ENCODE measurements at places on chromosomes 2 and 18.

DNA sequence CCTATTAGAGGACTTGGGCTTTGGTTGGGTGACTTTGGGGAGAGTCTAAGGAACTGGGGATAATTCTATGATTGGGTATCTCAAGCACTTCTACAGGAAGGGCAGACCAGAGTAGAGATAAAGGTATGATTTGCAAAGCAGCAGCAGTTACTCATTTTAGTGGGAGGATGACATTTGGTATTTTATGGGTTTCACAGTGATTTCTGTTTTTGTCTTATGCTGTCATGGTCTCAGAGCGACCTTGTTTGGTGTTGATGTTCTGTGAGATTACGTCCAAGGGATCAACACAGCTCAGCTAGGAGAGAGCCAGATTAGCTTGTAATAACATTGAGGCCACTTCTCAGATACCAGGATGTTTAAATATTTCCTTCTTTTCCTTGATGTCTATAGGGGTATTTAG, 18.2 kb downstream of the TTR start:
- no peak for DNase-seq

GRCh38 chr2:228103379-228103778, 78.1 kb downstream of the SPHKAP start:
- DNase-seq = no peak

DNA sequence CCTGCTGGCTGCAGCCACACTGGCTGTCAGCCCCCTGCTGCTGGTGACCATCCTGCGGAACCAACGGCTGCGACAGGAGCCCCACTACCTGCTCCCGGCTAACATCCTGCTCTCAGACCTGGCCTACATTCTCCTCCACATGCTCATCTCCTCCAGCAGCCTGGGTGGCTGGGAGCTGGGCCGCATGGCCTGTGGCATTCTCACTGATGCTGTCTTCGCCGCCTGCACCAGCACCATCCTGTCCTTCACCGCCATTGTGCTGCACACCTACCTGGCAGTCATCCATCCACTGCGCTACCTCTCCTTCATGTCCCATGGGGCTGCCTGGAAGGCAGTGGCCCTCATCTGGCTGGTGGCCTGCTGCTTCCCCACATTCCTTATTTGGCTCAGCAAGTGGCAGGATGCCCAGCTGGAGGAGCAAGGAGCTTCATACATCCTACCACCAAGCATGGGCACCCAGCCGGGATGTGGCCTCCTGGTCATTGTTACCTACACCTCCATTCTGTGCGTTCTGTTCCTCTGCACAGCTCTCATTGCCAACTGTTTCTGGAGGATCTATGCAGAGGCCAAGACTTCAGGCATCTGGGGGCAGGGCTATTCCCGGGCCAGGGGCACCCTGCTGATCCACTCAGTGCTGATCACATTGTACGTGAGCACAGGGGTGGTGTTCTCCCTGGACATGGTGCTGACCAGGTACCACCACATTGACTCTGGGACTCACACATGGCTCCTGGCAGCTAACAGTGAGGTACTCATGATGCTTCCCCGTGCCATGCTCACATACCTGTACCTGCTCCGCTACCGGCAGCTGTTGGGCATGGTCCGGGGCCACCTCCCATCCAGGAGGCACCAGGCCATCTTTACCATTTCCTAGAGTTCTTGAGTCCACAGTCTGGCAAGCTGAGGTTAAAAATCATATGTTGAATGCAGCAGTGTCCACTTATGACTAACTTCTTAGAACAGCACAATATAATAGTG, 741 bp downstream of the GPR148 start:
- no peak for DNase-seq

DNA sequence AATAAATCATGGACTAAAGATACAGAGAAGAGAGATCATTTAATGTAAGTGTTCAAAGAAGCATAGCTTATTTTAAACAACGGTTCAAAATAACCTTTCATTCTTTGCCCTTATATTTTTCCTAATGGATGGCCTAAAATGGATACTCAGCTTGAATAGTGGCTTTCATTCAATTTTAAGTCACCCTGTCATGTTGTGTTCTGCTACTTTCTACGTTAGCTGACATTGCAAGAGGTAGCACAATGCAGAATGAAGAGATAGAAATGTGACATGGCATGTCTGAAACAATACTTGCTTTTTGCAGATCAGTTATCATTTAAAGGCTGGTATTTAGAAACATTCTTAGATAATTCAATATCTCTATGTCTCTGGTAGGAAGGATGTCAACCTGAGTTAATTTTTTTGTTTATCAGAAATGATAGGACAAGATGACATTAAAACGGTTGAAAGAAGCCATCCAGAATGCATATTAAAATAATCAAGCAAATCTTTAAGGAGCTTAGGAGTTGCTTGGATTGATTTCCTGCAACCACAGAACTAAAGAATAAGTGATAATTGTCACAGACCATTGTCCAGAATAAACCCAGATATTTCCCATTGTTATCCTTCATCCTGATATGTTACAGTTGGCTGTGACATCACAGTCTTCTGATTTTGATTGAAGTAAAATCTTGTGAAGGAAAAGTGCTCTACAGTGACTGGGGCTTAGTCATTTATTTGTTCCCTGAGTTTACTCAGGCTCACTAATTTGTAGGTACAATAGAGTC, 41.7 kb upstream of the CAVIN2 start:
- no peak for DNase-seq

DNA sequence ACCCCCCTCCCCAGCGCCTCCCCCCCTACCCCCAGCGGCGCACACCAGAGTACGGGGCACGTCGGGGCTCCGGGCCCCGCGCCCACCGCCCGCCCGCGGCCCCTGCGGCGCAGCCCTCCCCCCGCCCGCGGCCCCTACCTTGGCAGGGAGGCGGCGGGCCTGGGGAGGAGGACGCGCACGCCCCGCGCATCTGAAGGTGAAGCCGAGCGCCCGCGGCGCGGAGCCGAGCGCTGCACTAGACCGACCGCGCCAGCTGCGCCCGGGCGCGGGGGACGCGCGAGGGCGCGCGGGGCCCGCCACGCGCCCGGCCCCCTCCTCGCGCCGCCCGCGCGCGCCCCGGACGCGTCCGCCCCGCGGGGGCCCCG, at the start of gene ZNF516:
Gene ZNF516, minus strand, starts transcription at position 237 of the 365 bp plus-strand sequence. CDS start 52,188 bp downstream, outside the sequence.
- peak; percentile 58 for DNase-seq

GRCh38 chr18:62715436-62715758, at the start of gene PHLPP1:
Gene PHLPP1, plus strand, starts transcription at chr18:62715541. Its CDS starts 143 bp downstream, at chr18:62715684.
- DNase-seq = no peak
